ENCODE measurements at places on chromosomes 4 and X.

- DNase-seq, result no peak
Measured at GRCh38 chr4:98506462-98507132, 151.8 kb downstream of the TSPAN5 start.

- DNase-seq, result no peak
Measured at GRCh38 chr4:87042986-87043820, 108.4 kb downstream of the AFF1 start.

GRCh38 chr4:22456291-22456690 is 59.6 kb downstream of the ADGRA3 start:
- DNase-seq, result no peak

- no peak for DNase-seq
Measured at GRCh38 chrX:9832811-9833210, 46.6 kb downstream of the SHROOM2 start.

GRCh38 chr4:105627620-105628019 is 75.2 kb downstream of the ARHGEF38 start:
- no peak for DNase-seq

DNA sequence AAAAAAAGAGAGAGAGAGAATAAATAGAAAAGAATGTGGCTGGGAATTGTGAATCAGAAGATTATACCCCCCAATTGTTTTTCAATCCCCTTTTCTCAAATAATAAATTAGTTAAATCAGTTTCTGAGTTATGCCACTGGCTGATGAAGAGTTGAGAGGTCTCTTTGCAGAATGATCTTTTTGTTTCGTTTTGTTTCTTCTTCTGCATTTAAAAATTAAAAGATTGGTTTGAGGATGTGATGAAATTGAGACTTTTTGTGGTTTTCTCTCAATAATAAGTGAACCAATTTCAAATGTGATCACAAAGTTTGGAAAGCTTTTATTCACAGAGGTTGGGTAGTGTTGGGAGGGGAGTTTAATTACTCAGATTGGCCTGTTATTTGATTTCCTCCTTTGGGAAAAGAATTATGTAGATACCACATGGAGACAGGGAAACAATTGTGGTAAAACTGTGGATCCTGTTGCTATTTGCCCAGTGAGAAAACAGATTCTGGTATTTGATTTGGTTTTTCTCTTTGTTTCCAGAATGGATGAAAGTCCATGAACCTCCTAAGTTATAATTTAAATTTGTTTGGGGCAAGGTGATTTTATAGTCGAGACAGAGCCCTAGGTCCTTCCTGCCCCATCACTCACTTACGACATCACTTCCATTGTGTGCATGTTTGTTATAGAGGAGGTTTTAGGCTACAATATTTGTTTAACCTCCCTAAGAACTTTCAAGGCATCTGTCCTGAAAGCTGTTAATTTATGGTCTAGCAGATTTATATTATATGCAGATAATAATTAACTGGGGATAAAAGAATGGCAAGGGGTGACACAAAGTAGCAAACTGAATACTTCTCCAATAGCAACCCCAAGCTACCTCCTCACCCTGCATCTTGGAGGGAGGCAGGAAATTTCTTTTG is 92.0 kb upstream of the BMPR1B start:
- no peak for DNase-seq

Measured in T-helper 9 cell (primary cell).